ENCODE measurements at places on chromosomes 5 and 9. TPM values are rescaled to one million over a fixed set of nuclear protein-coding genes. Genes with fewer than 3 reads are reported as not detected.

The DEPDC1B gene
- total RNA-seq, result 3.1 TPM

The RABGAP1 gene
- total RNA-seq, result 55.8 TPM

The FAM170A gene
- total RNA-seq, result not detected

The RNF14 gene
- total RNA-seq, result 44.4 TPM

The PTPN3 gene
- 7.8 TPM for total RNA-seq

The F12 gene
- total RNA-seq, result not detected

The PCDHGA10 gene
- 4.2 TPM for total RNA-seq

The TTF1 gene
- total RNA-seq, result 9.4 TPM

The TMEM252 gene
- not detected for total RNA-seq

The GFI1B gene
- 1.0 TPM for total RNA-seq

The MAPKAP1 gene
- total RNA-seq, result 44.9 TPM

The SPATA31C1 gene
- not detected for total RNA-seq

The TAF11L10 gene
- total RNA-seq, result not detected

The FAM81B gene
- 1.0 TPM for total RNA-seq

The PCDHB9 gene
- 1.0 TPM for total RNA-seq

The CAMK2A gene
- total RNA-seq, result 45.9 TPM

The ROPN1L gene
- not detected for total RNA-seq

The TMEM245 gene
- total RNA-seq, result 62.6 TPM

The SLCO4C1 gene
- 1.0 TPM for total RNA-seq

The KCNN2 gene
- 16.2 TPM for total RNA-seq

The SARDH gene
- 5.7 TPM for total RNA-seq

The ARL14EPL gene
- not detected for total RNA-seq

The FAM163B gene
- total RNA-seq, result not detected

The GMCL2 gene
- total RNA-seq, result not detected

The GADD45G gene
- total RNA-seq, result 2.1 TPM

The CMYA5 gene
- total RNA-seq, result 93.9 TPM

The SLC12A2 gene
- 24.5 TPM for total RNA-seq

The BTNL8 gene
- not detected for total RNA-seq

The CDC20B gene
- not detected for total RNA-seq

The SLIT3 gene
- total RNA-seq, result 7.8 TPM

The C1QTNF2 gene
- total RNA-seq, result 15.1 TPM

The WNT8A gene
- total RNA-seq, result not detected
